ENCODE measurements at places on chromosomes 7 and 10.

DNA sequence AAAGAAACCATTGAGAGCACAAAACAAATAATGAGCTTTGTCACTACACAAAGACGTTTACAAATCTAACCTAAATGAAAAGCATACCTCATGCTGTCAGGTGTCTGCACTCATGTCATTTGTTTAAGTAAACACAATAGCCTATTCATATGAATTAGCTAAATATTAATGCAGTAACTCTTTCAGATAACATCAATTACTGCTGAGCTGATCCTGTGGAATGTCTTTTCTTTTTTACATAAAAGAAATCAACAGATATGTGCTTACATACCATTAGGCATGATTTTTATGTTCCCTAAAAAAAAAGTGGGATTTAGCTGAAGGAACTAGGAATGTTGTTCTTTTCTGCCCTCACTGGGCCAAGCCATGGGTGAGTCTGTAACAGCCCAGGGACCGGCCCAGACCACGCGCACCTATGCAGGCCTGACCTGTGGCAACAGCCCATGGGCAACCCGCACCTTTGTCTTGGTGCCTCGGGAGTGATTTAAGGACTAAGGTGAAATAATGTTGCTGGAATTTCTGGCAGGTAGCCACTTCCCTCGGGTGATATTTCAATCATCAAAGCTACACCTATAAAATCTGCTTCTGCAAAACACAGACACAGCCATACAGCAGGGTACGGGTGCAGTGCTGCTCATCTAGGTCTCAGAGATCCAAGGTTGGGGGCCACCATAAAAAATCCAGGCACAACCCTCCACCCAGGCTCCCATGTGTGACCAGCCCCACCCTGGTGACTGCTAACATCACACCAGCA, 44.6 kb downstream of the FGFR2 start:
- DNase-seq: no peak

- no peak for DNase-seq
Observed at GRCh38 chr10:98516352-98516751, 69.6 kb upstream of the HPS1 start.

GRCh38 chr10:3763852-3764625, 21.0 kb downstream of the KLF6 start:
- DNase-seq: no peak

DNA sequence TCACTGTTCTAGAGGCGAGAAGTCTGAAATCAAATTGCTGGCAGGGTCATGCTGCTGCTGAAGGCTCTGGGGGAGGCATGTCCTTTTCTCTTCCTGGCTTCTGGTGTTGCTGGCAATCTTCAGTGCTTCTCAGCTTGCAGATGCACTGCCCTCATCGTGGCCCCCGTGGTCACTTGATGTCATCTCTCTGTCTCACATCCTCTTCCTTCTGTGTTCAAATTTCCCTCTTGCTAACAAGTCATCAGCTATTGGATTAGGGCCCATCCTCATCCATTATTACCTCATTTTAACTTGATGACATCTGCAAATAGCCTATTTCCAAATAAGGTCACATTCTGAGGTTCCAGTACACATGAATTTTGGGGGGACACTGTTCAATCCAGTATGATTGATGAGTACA, 36.6 kb upstream of the SRGN start:
- no peak for DNase-seq

- no peak for DNase-seq
Observed at GRCh38 chr7:100683659-100684533, 10.2 kb downstream of the GIGYF1 start.

DNA sequence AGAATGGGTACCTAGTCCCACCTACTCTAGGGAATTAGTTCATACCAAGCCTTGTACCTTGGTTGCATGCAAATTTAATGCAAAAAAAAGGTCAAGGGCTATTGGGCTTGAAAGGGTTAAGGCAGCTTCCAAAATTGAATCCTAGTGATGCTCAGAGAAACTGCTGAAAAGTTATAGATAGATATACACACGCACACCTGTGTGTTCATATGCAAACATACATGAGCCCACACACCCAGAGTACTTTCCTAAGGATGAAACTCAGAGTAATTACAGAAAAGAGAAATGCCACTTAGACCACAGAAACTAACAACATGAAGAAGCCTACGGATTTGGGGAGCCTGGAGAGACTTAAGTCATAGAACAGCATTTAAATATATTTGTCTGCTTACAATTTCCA, 1.5 kb downstream of the SLC25A13 start:
- DNase-seq: no peak

- no peak for DNase-seq
Observed at GRCh38 chr10:116833986-116834985, 15.0 kb upstream of the ENO4 start.

DNA sequence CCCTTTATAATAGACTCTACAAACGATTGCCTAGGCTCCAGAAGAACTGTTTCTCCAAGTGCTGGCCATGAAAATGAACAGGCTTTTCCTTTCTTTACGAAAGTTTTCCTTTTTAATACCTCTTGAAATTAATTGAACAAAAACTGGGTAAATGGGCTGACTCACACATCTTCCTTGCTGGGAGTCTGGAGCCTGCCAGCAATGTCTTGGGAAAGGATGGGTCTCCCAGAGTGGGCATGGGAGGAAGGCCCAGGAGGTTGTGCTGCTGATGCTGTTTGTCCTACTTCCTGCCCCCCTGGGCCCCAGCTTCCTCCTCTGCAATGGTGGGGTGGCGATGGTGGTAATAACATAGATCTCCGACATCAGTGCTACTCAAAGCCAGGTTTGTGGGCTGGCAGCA, 174.1 kb downstream of the RPS24 start:
- DNase-seq: no peak

DNA sequence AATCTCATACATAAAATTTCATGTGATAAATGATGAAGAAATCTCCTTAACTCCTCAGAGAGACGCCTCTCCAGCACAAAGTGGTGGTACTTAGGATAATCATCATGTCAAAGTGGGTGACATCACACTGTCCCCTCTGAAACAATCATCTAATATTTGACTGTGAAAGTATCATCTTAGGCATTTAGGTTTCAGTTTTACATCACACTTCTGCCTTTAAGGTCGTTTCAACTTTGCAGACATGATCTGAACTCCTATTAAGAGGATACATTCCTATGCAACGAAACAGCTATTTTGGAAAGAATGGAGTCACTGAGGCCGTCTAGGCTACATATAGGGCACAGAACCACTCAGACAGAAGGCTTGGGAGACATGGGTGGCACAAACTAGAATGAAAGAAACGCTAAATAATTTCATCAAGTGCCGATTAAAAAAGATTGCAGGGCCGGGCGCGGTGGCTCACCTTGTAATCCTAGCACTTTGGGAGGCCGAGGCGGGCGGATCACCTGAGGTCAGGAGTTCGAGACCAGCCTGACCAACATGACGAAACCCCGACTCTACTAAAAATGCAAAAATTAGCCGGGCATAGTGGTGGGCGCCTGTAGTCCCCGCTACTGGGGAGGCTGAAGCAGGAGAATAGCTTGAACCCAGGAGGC, 2.0 kb downstream of the VOPP1 start:
- DNase-seq: no peak

DNA sequence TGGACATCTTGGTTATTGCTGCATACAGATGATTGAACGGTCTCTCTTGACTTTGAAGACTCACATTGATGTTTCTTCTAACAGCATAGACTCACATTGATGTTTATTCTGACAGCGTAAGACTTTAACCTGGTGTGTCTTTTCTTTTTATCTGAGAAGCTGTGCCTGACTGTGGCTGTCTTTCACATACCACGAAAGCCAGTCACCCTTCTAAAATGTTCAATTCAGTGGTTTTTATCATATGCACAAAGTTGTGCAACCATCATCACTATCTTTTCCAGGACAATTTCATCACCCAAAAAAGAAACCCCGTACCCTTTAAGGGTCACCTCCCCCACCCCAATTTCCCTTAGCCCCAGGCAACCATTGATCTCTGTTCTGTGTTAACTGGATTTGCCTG, 24.7 kb downstream of the CELF2 start:
- DNase-seq: no peak

- no peak for DNase-seq
Observed at GRCh38 chr7:157682064-157682945, 345.5 kb downstream of the DNAJB6 start.

GRCh38 chr10:117964536-117964935, 82.2 kb downstream of the RAB11FIP2 start:
- DNase-seq: no peak

DNA sequence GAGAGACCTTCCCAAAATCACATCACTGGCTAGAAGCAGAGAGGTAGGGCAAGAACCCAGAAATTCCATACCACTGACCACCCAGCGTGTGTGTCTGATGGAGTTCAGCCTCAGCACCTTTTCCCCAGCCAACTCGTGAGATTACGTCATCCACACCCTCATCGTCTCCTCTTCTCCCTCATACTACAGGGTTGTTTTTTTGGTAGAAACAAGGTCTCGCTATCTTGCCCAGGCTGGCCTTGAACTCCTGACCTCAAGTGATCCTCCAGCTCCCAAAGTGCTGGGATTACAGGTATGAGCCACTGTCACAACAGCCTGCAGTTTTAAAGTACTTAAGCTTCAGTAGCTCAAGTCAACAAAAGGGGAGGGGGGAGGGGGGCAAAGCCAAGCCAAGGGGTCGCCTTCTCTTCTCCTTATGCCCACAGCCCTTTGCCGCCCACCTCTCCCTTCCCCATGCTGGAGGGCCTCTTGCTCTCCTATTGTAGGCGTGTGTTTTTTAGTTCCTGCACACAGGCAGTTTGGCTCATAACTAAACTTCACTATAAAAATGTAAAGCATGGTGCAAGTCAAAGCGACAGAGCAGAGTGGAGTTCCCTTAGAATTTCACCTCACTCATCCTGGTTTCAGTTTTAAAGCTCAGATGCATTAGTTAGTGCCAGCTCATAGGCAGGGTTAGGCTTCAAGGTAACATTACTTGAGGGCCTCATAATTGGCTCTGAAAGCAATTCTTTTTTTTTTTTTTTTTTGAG, 5.2 kb upstream of the PRDX3 start:
- no peak for DNase-seq

DNA sequence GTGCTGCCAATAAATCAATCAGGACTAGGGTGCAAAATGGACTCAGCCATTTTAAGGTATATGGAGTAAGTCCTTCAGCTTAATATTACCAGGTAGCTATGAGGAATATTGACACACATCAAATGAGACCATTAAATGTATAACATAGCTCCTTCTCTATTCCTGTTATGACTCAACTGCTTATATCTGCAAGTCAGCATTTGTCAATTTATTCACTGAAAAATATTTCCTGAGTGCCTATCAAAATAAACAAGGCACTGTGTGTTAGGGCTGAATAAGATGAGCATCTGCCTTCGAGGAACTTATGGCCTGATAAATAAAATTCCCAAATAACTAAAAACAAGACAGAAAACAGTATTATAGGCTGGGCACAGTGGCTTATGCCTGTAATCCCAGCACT, 113.8 kb downstream of the CDK6 start:
- no peak for DNase-seq

DNA sequence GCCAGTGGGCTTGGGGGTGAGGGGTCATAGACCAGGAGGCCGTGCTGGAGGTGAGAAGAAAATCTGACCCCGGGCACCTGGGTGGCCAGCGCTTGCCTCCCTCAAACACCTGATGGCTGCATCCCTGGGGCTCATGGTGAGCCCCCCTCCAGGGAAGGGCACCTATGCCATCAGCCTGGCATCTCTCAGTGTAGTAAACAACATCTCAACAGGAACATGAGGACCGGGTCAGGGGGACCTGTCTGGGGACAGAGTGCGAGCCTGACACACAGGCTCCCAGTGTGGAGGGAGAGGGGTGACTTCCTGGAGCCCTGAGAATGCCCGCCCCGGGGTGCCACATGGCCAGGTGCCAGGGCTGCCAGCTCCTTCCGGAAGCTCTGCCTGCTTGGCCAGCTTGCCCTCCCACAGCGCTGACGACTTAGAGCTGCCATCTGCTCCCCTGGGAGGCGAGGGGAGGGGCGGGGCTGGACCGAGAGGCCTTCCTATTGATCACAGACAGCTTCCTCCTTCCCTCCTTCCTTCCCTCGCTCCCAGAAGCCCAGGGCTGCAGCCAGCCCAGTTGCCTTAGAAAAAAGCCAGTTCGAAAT, 12.3 kb downstream of the STX1A start:
- DNase-seq: peak; percentile 31

DNA sequence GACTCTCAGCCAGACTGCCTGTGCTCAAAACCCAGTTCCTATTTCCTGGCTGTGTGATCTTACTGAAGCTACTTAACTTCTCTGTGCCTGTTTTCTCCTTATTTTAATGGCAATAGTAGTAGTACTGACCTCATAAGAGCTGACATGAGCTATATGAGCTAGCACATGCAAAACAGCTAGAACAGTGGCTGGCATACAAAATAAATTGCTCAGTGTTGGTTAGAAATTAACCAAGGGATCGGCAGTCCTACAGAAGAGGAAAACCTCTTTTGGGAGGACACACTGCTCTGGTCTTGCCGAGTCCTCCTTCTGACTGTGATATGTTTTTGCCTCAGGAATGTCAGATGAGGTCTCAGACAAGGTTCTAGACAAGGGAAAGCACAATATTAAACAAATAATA, 322.6 kb downstream of the GRM8 start:
- DNase-seq: no peak

GRCh38 chr7:100080907-100081534, 502 bp downstream of the ZNF3 start:
- DNase-seq: no peak

GRCh38 chr7:110569486-110570205, 521.3 kb upstream of the LRRN3 start:
- no peak for DNase-seq

GRCh38 chr7:91685544-91685943, 195.0 kb downstream of the MTERF1 start:
- no peak for DNase-seq

GRCh38 chr10:20407357-20407756, 489.8 kb downstream of the NEBL start:
- no peak for DNase-seq

- no peak for DNase-seq
Observed at GRCh38 chr10:84541289-84541637, 212.9 kb downstream of the CCSER2 start.

- DNase-seq: no peak
Observed at GRCh38 chr10:125284875-125285597, 124.7 kb upstream of the CTBP2 start.

GRCh38 chr10:32317795-32318357, 29.1 kb downstream of the EPC1 start:
- DNase-seq: no peak

DNA sequence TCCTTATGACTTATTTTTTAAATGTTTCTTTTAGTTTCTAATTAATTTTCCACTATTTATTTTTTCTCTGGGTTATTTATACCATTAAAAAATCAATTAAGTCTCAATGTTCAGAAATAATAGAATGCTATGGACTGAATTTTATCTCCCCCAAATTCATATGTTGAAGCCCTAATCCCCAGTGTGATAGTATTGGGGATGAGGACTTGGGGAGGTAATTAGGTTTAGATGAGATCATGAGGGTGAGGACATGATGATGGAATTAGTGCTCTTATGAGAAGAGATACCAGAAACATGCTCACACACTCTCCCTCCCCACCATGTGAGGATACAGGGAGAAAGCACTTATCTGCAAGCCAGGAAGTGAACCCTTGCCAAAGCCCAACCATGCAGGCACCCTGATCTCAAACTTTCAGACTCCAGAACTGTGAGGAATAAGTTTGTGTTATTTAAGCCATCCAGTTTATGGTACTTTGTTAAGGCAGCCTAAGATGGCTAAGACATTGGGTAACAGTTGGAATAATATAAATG, 202.6 kb downstream of the MDFIC start:
- DNase-seq: no peak

Measured in activated naive CD4-positive, alpha-beta T cell (primary cell).